ENCODE measurements at places on chromosomes 3 and 15.

- no peak for DNase-seq
These were observed 26.8 kb upstream of the CHRM5 start for GRCh38 chr15:33941279-33942063.

DNA sequence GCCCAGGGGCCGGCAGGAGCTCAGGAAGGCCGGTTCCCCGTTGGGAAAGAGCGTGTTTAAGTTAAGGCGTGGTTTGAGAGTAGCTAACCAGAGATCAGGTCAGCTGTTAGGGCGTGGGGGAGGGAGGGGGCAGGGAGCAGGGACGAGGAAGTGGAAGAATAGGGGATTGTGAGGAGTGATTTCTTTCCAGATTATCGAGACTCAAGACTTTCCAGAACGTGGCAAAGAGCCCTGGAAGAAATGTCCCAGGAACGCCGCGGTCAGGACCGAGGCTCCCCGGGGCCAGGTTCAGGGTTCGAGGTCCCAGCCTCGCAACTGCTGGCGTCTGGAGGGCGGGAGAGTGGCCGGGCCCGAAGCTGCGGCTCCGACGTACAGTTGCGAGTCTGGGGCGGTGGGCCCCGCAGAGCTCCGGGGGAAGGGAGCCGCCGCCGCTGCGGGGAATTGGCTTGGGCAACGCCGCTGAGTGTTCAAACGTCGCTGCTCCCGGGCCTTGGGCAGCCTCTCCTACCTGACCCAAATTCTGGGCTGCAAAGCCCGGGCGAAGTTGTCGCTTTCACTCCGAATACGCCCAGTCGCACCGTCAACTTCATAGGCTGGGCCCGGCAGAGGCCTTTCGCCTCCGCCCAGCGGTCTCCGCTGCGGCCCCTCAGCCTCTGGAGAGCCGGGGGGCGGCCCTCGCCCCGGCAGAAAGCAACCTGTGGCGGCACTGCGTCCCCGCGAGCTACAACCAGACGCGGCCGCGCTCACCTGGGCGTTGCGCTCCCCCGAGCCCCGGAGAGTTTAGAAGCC lies 9.5 kb downstream of the ISL2 start:
- DNase-seq = no peak

- DNase-seq = no peak
These were observed 6.5 kb downstream of the A4GNT start for GRCh38 chr3:138125548-138126221.

DNA sequence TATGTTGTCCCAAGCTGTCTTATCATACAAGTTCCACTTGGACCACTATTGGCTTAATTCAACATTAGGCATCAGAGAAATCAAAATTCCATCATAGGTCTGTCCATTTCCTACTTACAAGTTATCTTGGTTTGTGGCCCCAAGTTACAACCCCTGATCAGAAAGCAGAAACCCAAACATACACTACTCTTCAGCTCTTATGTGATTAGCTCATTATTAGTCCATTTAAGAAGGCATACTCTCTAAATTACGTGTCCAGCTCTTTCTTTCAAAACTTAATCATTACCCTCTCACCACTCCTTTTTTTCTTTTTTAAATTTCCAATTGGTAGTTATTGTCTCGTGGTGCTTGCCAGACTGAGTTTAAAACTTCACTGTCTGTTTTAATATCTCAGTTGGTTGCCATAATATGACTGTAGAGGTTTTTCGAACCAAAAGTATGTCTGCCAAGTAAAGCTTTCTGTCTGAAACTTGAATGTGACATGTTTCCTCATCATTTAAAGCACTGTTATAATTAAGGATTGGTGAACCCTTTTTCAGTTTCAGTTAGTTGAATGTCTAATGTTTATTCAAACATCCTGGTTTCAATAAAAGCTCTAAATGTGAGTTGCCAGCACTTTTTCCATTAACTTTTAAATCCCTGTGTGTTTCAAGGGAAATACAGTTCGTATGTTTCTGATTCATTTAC lies 150.3 kb downstream of the SAMMSON start:
- no peak for DNase-seq

DNA sequence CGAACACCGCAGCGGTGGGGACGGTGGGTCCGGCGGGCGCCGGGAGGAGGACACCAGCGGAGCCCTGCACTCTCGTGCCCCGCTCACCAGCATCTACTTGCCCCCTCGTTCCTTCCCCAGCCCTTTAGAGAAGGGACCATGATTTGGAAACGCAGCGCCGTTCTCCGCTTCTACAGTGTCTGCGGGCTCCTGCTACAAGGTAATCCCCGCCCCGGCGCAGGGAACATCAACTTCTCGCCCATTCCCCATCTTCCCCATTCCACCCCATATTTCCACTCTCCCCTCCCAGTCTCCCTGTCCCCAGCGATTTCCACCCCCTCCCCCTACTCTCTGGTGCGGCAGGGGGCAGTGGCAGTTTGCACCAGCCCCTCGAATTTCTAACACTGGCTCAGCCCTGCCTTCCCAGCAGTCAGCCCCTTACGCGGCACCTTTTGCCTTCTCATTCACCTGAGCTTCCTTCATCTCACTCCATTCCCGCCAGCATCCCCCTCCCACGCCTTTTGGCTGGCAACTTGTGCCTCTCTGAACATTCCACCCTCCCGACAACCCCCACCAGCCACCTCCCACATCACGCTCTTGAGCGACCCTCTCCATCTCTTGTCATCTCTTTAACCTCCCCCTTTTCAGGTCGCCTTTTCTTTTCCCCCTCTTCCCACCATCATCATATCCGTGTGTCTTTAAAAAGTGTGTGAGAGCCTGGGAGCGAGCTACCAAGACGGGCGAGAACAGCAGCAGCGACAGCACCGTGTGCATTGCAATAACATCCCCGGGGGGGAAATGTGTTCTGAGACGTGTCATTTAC lies 882 bp downstream of the CADM2 start:
- no peak for DNase-seq

GRCh38 chr15:100174904-100175275 lies 166.9 kb downstream of the ADAMTS17 start:
- DNase-seq = no peak

DNA sequence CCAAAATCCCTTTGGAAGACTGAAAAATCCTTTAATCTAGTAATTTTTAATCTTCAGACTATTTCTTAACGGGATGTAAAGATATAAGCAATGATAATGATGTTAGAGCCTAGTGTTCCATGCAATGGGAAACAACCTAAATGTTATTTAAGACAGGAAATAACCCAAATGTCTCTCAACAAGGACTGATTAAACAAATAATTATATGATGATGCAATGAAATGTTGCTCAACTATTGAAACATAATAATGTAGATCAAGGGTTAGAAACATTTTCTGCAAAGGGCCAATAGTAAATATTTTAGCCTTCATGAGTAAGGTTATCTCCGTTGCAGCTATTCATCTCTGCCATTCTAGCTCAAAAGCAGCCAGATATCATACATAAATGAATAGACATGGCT lies 275.4 kb downstream of the NEK10 start:
- no peak for DNase-seq

DNA sequence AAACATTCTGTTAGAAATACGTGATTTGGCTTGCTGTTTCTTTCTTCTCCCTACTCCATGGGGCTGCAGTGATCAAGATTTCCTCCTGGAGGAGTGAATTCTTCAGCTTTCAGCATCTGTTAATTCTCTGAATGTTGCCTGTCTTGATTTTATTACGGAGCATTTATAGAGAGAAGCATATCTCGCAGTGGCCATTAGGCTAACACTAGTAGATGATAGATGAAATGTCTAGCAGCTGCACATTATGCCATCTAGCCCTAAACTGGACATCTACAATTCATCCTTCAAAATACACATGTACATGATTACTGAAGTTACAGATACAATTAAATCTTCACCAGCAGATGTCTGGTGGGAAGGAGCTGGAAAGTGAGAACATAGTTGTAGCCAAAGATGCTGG lies 769.8 kb upstream of the NECTIN3 start:
- no peak for DNase-seq

- DNase-seq = no peak
These were observed 58.8 kb upstream of the MYZAP start for GRCh38 chr15:57532731-57533447.

Data from stimulated activated CD4-positive, alpha-beta T cell treated with anti-CD3 and anti-CD28 coated beads, Interleukin-4, amount 100 ng/mL, for 24 hours (primary cell).